ENCODE measurements at places on chromosomes 2 and 18.

GRCh38 chr2:104049981-104050380 is 803.9 kb upstream of the POU3F3 start:
- DNase-seq, result no peak

- DNase-seq, result no peak
Measured at GRCh38 chr2:162520959-162521358, 177.0 kb downstream of the GCA start.

DNA sequence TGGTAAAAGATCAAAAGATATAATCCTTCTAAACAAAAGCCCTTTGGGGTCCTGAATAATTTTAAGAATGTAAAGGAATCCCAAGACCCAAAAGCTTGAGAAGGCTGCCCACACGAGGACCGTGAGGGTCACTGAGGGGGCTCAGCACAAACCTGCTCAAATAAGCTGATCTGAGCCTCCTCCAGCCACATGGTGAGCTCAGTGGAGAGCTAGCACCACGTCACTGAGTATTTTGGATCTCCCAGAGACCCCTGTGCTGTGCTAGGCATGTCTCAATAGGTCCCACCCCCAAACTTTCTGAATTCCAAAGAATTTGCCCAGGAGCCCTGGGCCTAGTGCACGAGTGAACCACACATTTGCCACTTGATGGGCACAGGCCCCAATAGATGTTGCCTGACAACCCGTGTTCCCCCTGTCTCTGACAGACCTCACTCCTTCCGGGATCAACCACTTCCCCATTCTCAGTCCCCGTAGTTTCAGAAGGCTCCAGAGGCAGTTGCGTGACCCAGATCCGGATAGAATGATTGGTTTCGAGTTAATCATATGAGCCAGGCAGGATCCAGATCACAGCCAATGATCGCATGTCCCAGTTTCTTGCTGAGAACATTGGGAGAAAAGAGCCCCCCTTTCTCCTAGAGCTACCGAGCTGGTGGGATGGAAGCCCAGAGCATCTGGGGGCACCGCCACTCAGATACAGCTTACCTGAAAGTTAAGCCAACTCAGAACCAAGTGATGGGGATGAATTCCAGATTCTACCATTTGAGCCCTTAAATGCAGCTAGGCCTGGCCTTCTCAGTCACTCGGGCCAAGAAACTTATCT is 203.8 kb downstream of the TNS1 start:
- no peak for DNase-seq

GRCh38 chr2:176187899-176188773 is at the start of gene HOXD1:
Gene HOXD1 (plus strand): TSS chr2:176188668. CDS start chr2:176188802, 134 bp downstream.
- DNase-seq, result no peak

- no peak for DNase-seq
Measured at GRCh38 chr2:64655018-64655664, 1.4 kb upstream of the SERTAD2 start.

GRCh38 chr18:37582261-37582660 is 16.7 kb upstream of the CELF4 start:
- no peak for DNase-seq

DNA sequence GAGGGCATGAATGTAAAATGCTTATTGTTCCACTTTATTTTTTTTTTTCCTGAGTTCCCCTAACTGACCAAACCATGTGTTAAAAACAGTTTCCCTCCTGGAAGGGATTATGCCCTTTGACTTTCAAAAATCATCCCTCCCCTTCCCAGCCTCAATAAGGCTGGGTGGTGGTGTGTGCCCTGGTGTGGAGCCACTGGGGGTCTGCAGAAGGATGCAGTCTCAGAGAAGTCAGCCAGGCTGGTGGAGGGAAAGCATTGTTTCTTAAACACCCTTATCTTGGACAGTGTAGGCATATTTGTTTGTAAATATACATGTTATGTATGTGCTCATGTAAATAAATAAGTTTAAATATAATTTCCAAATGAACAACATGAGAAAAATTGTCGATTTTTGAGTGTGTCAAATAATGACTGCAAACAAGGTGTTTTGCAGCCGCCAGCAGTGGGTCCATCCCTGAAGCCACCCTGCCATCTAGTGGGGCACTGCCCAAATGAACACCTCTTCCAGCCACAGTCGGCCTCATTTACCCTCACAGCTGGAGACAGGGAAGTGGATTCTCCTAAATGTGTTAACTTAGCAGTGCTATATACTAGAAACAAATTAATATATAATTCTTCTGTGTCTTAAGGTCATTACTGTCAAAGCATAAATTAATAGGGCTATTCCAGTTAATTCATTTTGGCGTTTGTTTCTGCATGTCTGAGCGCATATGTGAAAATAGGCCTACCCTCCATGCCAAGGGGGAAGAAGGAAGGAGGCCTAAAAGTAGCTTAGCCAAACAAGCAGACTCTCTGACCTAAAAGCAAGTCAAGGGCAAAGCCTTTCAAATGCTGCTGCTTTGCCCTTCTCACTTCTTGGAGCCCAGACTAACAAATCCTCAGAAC is 209.6 kb upstream of the PIK3C3 start:
- DNase-seq, result no peak

- no peak for DNase-seq
Measured at GRCh38 chr18:34808389-34808788, 98.3 kb downstream of the DTNA start.

DNA sequence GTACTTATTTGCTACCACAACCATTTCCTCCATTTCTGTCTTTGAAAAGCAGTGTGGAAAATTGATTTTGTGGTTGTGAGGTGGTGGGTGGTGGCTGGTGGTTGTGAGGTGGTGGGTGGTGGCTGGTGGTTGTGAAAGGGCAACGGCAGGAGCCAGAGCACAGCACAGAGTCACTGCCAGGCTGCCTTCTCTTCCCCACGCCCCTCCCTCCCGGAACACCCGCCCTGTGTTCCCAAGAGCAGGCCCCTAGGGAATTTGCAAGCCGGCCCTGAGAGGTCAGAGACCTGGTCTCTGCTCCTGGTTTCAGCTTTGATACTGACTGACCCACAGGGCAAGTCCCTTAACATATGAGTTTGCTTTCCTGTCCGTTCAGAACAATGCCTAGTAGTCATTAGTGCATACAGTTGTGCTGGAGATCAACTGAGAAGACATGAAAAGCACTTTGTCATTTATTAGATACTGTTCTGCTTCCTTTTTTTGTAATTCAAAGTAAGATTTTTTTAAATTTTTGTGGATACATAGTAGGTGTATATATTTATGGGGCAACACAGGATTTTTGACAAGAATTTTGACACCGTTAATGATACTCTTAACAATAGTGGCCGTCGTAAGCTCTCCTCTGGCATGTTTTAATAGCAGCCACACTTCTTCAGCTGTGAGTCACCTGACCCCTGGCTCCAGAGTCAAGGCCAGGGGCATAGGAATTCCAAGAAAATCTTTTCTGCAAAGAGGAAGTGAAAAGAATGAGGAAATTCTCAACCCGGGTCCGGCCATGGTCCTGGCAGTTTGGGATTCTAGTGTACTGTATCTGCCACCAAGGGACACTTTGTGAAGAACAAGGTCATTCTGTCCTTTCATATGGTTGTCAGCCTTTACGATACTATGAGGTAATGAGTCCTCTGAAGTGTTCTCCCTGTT is 53.2 kb downstream of the ITGA6 start:
- no peak for DNase-seq

DNA sequence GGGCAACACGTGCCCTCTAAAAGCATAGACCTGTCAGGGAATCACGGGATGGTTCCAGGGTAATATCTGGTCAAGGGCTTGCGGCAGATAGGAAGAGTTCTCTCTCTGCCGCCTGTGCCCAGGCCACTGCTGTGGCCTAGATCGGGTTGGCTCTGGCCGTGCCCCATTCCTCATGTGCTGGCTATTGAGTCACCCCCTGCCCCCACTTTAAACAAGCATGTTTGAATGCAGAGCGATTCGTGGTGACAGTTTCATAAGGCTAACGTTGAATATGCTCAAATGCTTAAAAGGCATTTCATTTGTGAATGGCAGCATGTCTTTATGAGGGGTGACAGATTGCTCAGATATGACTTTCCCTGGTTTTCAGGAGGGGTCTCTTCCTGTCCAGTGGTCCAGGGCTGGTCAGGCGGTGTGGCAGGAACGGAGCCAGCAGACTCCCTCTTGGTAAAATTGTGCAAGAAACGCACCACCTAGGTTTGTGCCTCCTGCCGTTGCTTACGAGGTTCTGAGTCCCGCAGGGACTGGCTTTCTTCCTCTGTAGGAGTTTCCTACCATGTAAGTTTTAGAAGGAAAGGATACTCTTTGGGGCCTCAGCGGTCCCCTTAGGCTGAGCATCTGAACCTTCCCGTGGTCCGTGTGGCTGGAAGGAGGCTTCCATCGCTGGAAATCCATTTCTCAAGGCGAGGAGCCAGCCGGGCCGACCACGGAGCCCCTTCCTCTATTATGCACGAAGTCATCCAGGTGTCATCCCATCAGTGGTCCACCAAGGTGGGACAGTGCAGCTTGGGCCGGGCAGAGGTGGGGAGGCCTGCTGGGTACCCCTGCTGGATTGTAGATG is 50.2 kb downstream of the AGAP1 start:
- no peak for DNase-seq

DNA sequence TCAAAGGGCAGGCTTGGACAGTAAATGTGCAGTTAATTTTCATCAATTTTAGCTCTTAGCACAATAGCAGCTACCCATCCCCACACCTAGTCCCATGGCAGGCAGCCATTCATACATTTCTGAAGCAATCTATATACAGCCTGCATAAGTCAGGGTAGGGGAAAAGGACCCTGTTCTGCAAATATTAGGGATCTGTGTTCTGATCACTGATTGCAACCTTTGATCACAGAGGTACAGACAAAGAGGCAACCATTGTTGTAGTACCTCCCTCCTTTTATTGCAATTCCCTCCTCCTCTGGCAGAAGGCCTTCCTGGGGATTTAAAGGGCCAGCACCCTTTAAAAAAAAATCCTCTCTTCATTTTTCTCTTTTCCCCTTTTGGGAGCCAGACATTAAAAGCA is 58.3 kb downstream of the KANSL1L start:
- no peak for DNase-seq

- no peak for DNase-seq
Measured at GRCh38 chr2:143792602-143793001, 663.4 kb downstream of the ARHGAP15 start.

DNA sequence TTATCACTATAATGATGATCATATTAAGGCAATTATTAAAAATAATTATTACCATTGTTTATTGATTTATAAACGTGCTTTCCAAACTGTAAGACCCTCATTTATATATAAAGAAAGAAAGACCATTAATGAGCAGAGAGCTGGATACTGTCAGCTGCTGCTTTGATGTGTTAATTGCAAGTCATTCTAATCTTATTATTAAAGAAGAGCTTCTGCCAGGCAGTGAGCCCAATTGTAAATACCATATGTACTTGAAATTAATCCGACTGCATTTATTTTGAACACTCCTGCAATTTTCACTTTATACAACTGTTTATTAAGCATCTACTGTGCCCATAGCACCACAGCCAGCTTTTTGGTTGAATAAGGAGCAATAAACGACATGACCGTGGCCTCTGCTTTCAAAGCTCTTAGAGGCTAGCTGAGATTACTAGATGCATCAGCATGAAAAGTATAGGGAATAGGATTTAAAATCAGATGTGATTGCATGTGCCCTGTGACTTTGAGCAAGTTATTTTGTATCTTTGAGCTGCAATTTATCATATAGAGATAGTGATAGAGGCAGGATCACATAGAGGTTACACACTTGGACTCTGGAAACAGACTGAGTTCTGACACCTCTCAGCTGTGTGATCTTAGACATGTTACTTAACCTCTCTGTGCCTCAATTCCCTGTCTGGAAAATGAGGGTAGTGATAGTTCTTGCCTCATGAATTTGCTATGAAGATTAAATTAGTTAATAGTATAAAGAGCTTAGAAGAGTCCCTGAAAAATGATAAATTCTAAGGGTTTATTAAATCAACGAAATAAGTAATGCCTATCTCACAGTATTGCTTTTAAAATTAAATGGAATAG is 83.4 kb downstream of the MYCN start:
- no peak for DNase-seq

DNA sequence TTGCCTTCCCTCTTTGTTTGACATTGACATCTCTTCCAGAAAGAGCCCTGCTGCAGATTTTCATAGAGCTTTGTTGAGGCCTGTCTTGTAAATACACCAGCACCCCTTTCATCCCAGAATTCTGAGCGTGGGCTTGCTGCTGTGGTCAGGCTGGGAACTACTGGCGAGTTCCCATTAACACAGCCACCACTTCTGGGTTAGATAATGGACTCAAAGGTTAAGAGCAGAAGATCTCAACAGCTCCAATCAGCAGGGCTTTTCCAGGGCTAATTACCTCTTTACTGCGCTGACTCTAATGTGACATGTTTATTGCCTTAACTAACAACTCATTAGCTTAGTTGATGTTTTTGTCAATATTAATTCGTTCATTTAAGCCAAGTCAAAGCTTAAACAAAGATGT is 235.9 kb upstream of the BOD1L2 start:
- DNase-seq, result no peak

DNA sequence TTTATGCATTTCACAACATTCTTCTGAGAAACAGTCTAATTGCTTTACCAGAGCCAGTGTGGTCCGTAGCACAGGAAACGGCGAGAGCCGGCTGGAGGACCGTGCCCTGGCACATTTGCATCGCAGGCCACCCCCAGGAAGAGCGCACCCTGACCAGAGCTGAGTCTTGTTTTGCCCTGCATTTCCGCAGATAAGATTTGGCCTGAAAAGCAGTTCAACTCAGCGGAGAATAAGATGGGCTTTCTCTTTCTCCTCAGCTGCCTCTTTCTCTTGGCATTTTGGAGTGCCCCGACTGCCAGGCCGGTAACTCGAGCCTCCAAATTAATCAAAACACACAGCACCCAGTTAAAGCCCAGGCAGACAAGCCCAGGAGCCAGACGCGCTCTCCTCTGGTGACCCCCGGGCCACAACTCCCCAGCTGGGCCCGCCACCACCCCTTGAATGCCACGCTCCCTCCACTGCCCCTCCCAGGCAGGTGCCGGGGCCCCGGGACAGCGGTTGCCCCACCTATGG is 464 bp downstream of the COL4A4 start:
- no peak for DNase-seq

GRCh38 chr2:231343006-231343710 is 52.4 kb upstream of the B3GNT7 start:
- DNase-seq, result no peak

DNA sequence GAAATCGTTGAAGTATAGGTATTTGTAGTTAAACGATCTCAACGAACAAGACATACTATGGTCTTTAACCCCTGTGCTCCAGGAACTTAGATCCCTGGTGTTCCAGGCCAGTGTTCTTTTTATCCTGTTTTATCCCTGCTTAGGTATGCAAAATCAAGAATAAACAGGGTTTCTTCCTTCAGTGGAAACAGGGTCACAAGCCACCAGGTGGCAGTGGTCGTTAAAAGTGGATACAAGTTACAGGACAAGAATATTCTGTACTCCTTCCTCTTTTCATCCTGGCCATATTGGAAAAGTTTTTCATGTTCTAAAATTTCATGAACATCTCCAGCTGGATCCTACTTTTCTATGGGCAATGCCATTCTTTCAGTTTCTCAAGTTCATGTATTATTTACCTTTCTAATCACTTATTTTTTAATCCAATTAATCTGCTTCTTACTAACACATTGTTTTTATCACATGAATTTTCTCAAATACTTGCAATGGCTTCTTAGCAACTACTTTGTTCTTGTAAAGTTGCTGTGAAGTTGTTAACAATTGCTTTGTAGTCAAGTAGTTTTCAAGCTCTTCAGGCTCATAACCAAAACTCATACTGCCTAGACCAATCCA is 16.4 kb upstream of the HNMT start:
- no peak for DNase-seq
